ENCODE measurements at places on chromosomes 3 and 15.

DNA sequence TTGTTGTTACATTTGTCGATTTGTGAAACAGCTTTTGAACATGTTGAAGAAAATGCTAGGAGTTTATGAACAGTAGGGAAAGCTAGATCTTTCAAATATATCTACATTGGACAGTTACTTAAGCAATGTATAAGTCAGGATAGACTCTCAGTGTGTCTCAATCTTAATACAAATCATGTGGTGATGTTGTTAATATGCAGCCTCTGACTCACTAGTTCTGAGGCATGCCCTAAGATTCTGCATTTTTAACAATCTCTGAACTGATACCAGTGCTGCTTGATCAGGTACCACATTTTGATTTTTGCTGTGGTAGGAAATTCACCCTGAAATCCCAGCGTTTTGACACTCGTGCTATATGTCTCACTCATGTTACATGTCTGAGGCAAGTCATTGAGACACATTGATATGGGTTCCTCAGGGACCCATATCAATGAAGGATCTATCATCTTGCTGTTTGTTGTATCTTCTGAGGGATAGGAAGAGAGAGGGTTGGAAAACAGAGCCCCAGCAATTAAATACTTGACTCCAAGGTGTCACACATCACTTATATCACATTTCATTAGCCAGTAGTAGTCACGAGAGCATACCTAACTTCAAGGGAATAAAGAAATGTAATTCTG is 597.9 kb downstream of the TAFA4 start:
- no peak for DNase-seq

DNA sequence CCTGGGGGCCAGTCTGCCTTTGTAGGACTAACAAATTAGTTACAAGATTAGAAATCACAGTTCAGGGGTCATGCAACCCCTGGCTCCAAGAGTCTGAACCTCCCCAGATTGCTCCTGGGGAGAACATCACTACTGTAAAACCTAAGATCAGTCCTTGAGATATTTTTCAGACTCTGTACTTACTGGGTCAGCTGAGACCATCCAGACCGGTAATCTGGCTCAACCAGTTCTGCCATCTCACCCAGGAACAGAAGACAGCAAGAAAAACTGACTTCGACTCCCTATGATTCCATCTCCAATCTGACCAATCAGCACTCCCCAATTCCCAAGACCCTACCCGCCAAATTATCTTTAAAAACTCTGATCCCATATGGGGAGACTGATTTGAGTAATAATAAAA is 47.5 kb downstream of the NMD3 start:
- no peak for DNase-seq

DNA sequence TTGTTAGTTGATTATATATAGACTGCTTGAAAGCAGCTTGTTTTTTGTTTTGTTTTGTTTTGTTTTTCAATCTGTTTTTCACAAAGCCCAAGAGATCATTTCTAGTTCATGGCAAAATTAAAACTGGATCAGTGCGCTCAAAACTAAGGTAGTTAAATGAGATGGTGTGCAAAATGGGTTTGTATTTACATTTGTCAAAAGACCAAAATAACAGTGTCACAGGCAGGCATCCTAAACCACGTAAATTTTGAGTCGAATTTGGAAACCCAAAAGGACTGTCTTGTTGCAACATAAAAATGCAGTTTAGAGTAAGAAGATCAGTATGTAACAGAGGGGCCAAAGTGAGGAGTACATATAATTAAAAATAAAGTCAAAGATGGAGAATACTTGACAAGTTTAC is 2.4 kb downstream of the DMXL2 start:
- DNase-seq: no peak

DNA sequence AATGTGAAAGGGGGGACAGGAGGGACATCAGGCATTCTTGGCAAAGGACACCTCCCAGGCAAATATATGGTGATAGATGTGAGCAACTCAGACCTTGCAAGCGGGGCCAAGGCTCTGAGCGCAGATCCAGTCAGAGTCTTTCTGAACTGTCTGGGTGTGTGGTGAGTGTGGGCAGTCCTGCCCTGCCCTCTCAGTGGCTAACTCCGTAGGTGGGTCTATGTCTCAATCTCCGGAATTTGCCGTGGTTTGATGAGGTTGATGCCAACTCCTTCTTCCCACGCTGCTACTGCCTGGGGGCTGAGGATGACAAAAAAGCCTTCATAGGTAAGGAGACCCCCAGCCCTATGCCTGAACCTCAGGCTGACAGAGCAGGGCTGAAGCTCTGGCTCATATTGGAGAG is 7.4 kb downstream of the TTLL3 start:
- no peak for DNase-seq

DNA sequence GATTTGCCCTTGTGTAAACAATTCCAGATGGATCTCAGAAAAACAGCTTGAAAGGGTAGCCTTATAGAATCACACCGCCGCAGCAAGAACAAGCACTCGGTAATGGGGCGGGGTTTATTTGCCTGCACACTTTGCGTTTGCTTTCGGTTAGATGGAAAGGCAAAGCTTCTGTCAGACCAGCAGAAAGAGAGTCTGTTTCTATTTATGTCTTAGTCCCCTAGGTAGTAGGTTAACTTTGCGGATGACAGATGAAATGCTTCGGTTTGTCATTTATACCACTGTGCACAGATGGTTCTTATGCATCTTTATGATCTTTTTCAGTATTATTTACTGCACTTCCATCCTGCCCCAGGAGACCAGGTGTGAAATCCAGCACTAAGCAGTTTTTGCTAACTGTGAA is 62.2 kb downstream of the PYDC2 start:
- DNase-seq: no peak

- no peak for DNase-seq
Measured at GRCh38 chr3:29374226-29374625, 93.4 kb downstream of the RBMS3 start.

GRCh38 chr3:131107637-131108433 is 81.2 kb downstream of the NEK11 start:
- no peak for DNase-seq

Measured in stimulated activated CD8-positive, alpha-beta memory T cell treated with anti-CD3 and anti-CD28 coated beads, Interleukin-7, amount 100 ng/mL, for 1 hour (primary cell).